ENCODE measurements at places on chromosomes 3 and 15.
A peak's percentile ranks its signal among the peaks of the same experiment; 100 is the strongest.

DNA sequence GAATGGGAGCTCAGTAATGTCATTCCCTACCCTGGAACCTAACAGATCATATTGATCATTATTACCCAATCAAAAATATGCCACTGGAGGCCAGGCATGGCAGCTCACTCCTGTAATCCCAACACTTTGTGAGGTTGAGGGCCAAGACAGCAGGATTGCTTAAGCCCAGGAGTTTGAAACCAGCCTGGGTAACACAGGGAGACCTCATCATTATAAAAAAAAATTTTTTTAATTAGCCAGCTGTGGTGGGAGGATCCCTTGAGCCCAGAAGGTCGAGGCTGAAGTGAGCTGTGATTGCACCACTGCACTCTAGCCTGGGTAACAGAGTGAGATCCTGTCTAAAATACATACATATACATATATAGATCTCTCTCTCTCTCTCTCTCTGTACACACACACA, 10.2 kb downstream of the IGDCC4 start:
- DNase-seq = no peak

GRCh38 chr3:167125612-167126407, 254.3 kb downstream of the ZBBX start:
- no peak for DNase-seq

DNA sequence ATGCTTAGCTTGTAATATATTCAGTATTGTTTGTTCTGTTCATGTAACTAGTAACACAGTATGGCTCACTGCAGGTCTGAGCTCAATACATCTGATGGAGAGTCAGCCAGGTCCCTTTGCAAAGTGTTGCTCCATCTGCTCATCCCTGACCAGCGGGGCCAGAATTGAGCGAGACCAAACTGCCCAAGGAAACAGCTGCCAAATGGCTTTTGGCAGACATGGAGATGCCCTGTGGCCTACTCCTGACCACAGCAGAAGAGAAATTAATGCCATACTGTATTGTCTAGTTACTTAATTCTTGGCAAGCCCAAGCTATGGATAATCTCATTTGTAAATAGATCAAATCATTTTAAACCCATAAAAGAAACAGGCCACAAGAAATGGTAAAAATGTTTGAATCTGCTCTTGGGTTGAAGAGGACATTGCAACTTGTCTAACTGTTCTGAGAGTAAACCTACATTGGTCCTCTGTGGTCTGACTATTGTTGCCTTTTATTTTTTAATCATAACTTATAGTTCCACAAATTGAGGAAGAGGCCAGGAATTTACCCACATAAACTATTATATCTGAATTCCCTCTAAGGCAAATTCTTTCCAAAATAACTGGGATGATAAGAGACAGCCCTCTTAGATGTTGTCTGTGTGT, 209.5 kb downstream of the EBLN2 start:
- DNase-seq = peak; percentile 76

DNA sequence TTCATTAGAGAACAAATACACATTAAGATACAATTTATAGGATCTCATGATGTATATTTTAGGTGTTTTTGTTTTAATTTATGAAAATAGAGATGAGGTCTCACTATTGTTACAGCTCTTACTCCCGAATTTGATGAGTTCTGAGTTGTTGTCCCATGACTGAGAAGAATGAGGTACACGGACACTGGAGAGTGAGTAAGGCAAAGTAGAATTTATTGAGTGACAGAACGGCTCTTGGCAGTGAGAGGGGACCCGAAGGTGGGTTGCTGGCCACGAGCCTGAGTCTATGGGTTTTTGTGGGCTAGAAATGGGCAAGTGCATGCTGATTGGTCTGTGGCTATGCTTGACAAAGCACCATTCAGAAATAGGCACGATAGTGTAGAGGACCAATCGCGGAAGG, 3.1 kb upstream of the RNF168 start:
- DNase-seq = no peak

DNA sequence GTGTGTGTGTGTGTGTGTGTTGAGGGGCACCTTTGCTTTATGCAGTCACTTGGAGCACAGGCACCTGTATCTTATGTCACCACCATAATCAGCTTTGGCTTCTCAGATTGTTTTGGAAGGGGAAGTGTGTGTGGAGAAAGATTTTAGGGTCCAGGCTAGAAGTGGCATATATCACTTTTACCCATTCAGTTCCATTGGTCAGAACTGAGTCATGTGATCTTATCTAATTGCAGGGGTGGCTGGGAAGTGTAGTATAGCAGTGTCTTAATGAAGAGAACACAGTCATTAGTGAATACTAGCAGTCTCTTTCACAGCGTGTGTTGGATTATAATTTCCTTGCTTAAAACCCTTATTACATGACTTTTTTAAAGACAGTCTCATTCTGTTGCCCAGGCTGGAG, 20.6 kb downstream of the NCK1 start:
- DNase-seq = no peak

- no peak for DNase-seq
Observed at GRCh38 chr15:91872356-91873137, 19.0 kb downstream of the SLCO3A1 start.

- DNase-seq = no peak
Observed at GRCh38 chr15:68208636-68209240, 3.6 kb upstream of the CALML4 start.

DNA sequence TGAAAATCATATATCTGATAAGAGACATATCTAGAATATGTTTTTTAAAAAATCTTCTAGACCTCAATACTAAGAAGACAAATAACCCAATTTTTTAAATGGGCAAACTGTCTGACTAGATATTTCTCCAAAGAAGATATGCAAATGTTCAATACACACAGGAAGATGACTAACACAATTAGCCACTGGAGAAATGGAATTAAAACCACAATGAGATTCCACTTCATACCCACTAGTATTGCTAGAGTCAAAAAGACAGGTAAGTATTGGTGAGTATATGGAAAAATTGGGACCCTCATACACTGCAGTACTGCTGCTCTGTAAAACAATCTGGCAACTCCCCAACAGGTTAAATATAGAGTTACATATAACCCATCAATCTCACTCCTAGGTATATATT, 33.1 kb upstream of the TOPAZ1 start:
- no peak for DNase-seq

GRCh38 chr15:67917636-67918035, 77.8 kb upstream of the RNU6-1 start:
- DNase-seq = no peak

DNA sequence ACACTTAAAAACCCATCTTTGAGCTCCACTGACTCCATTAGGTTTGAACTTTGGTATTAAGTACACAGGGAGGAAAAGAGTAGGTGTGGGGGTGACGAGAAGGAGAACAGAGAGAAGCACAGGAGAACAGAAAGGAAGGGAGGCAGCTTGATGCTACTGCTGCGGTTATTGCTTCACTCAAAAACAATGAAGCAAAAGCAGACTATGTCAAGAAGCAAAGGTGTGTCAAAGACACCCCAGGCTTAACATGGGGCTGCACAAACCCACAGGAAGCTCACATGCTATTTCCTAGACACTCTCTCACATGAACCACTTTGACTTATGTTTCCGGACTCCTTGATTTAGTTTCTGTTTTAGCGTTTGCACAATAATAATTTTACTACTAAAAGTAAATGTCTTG, 961.0 kb upstream of the CFAP20DC start:
- DNase-seq = no peak

DNA sequence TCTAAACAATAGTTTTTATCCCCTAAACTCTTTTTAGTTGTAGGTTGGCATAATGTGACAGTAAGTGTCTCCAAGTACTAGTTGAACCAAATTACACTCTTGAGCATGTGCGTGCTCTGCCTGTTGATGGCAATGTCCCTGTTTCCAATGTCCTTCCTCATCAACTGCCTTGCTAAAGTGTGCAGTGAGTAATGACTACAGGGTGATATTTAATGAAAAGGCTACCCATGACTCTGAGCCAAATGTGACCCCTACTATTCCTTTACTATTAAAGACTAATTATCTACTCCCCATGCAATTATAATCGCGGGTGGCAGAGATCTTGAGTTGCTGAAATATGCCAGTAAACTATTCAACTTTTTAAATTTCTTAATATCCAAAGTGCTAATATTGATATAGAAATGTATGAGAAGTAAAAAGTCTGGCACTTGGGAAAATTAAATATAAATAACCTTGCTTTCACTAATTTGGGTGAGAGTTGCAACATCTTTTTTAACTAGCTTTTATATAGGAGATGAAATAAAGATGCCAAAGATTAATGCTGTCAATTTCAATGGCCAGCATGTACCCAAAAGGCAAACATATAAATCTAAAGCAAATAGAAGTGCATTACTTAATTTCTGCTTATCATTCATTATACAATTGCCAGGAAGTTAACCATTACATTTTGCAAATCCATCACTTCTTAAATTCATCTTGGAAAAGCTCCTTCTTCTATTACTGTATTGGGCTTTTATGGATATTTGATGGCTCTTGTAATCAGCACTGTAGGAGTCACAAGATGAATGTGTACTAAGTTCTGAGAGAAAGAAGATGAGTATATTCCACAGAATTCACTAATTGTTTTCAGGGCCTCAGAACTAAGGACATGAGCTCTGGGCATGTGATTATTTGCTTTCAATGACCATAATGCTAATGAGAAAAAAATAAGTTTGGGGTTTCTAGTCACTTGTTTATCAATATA, 518.2 kb upstream of the NAALADL2 start:
- no peak for DNase-seq

GRCh38 chr3:39485547-39485946, 18.1 kb downstream of the MOBP start:
- peak; percentile 74 for DNase-seq

- peak; percentile 50 for DNase-seq
Observed at GRCh38 chr15:74664028-74664616, 31.7 kb downstream of the EDC3 start.

GRCh38 chr15:57554812-57555179, 36.9 kb upstream of the MYZAP start:
- no peak for DNase-seq

GRCh38 chr3:68666429-68667136, 265.8 kb downstream of the TAFA4 start:
- no peak for DNase-seq

DNA sequence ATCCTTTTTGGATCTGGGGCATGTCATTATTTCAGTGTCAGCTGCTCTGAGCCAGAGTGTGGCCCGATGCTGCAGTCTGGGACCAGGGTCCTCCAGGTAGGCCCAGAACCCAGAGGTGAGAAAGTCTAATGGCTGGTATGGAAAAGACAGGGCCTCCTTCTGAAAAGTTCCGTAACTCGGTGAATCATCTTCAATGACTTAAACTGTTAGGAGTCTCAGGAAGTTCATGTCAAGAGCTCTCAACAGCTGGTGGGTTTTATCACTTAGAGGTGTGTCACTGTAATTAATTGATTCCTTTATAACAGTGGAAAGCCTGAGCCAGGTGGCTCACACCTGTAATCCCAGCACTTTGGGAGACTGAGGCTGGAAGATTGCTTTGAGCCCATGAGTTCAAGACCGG, 28.5 kb upstream of the PDE8A start:
- DNase-seq = no peak

GRCh38 chr15:65263313-65263712, 23.4 kb downstream of the PARP16 start:
- no peak for DNase-seq

GRCh38 chr3:85364296-85364909, 405.6 kb downstream of the CADM2 start:
- no peak for DNase-seq

DNA sequence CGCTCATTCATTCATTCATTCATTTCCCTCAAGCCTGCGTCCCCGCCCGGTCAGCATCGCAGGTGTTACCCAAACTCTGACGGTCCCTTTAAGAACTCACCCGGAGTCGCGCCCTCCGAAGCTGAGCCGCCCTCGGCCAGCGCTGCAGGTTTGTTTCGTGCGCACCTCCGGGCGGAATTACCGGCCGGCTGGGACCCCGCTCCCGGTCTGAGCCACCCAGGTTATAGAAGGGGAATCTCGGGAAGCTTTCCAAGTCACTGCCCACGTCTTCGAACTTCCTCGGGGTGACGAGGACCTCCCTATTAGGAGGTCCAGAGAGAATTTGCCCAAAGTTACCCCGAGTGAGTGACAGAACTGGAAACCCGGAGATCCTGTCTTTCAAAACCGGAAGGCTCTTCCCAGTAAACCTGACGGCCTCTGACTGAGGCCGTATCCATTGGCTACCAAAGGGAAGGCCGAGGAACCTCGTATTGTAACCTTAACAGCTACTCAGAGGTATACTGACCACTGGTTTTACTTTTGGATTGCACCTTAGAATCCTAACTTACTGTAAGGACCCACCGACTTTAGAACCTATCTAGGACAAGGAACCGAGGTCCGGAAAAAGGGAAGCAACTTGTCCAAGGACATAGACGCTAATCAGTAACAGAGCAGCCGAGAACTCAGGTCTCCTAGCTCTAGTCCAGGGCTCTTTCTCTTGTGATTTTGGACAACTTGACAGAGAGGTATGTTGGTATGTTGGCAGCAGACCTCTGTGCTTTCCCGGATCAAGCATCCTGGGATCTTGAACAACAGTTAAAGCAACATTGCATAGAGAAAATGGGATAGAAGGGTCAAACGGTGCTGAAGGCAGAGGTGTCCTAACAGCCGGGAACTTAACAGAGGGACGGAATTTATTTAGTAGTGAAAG, 788 bp upstream of the DLG1 start:
- DNase-seq = no peak

GRCh38 chr15:76177491-76178040, 117.8 kb downstream of the TMEM266 start:
- no peak for DNase-seq

DNA sequence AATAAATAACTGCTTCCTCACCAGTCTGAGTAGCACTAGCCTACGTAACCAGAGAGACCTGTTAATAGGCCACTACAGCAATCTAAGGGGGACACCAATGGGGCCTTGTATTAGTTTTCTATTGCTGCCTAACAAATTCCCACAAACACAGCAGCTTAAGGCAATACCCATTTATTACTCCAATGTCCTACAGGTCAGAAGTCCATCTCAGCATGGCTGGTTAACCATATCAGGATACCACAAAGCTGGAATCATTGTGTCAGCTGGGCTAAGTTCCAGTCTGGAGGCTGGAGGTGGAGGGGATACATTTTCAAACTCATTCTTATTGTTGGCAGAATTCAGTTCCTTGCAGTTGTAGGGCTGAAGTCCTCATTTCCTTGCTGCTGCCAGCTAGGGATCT, 331.9 kb downstream of the ULK4 start:
- DNase-seq = no peak

- DNase-seq = no peak
Observed at GRCh38 chr15:51315726-51316125, 22.7 kb downstream of the CYP19A1 start.

GRCh38 chr3:35968043-35968622, 328.8 kb downstream of the ARPP21 start:
- no peak for DNase-seq

GRCh38 chr3:24639061-24639460, 144.4 kb upstream of the THRB start:
- no peak for DNase-seq

- DNase-seq = no peak
Observed at GRCh38 chr3:197309528-197310361, 11.3 kb upstream of the DLG1 start.

DNA sequence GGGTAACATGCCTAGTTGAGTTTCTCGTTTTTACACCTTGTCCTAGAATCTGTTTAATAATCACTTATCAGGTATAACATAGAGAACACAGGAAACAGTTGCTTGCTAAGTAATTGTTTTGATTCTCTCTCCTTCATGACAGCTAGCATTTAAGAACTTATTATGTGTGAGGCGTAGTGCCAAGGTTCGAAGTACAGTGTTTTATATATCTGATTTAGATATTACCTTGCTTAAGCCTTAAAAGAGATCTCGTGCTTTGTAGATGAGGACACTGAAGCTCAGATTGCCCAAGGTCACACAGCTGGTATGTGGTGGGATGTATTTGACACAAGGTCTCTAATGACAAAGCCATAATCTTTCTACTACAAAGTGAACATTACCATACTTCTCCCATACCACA, 29.0 kb upstream of the IFT57 start:
- no peak for DNase-seq
